ENCODE measurements at places on chromosomes 2 and 18. TPM values are rescaled to one million over a fixed set of nuclear protein-coding genes. Genes with fewer than 3 reads are reported as not detected.

SFT2D3 gene
- 2.1 TPM for polyA plus RNA-seq

MERTK gene
- not detected for polyA plus RNA-seq

- no peak overlapping the region for H3K27ac ChIP-seq
- H3K36me3 ChIP-seq, result no peaks in the 10 kb centered on the region
- no peak for DNase-seq
- no peaks in the 10 kb centered on the region for H3K4me1 ChIP-seq
- H3K27me3 ChIP-seq, result no peaks in the 10 kb centered on the region
These were observed 358.3 kb downstream of the ZNF516 start for GRCh38 chr18:76136701-76137100.

GRCh38 chr2:11742702-11743357 lies 3.6 kb upstream of the LPIN1 start:
- no peaks in the 10 kb centered on the region for H3K36me3 ChIP-seq
- H3K4me1 ChIP-seq, result peaks cover 21% of the 10 kb centered on the region
- no peak for DNase-seq
- H3K27me3 ChIP-seq, result no peaks in the 10 kb centered on the region
- H3K4me3 ChIP-seq, result no peak overlapping the region
- no peak overlapping the region for H3K27ac ChIP-seq

DNA sequence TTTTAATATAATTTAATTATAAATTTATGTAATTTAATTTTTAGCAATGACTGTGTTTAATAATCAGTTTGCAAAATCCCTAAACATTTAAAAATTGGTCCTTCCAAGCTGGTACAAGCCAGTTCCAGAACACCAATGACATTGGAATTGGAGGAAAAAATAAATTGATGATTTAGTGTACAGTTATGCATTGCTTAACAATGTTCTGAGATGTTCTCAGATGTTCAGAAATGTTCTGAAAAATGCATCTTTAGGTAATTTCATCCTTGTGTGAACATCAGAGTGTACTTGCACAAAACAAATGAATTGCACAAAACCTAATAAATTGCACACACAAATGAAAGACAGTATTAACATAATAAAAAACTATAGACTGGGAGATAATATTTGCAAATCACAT lies 95.2 kb downstream of the TRIB2 start:
- H3K27ac ChIP-seq, result no peak overlapping the region
- no peaks in the 10 kb centered on the region for H3K4me1 ChIP-seq
- no peaks in the 10 kb centered on the region for H3K36me3 ChIP-seq
- H3K4me3 ChIP-seq, result no peak overlapping the region

All from naive thymus-derived CD4-positive, alpha-beta T cell (primary cell).